Mesenteric fat pad (tissue), 1 donor: ENCODE measurements at places on chromosomes 4 and X.

DNA sequence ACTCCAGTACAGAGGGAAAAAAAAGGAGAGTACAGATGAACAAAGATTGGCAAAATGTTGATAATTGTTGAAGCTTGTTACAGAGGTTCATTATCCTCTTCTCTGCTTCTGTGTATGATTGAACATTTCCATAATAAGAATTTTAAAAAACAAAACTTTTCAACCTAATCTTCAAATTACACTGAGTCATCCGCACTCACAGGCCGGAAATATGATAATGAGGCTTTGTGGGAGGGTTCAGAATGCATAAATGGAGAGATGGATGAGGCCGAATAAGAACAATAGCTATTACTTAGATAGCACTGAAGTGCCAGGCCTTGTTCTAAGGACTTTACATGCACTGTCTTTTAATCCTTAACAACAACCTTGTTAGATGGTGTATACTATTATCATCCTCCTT lies 4.6 kb upstream of the ERCC6L start:
- DNase-seq: no peak

GRCh38 chr4:141659539-141659938 lies 23.2 kb downstream of the IL15 start:
- no peak for DNase-seq

GRCh38 chrX:47366041-47366722 lies 4.2 kb upstream of the ZNF157 start:
- no peak for DNase-seq

DNA sequence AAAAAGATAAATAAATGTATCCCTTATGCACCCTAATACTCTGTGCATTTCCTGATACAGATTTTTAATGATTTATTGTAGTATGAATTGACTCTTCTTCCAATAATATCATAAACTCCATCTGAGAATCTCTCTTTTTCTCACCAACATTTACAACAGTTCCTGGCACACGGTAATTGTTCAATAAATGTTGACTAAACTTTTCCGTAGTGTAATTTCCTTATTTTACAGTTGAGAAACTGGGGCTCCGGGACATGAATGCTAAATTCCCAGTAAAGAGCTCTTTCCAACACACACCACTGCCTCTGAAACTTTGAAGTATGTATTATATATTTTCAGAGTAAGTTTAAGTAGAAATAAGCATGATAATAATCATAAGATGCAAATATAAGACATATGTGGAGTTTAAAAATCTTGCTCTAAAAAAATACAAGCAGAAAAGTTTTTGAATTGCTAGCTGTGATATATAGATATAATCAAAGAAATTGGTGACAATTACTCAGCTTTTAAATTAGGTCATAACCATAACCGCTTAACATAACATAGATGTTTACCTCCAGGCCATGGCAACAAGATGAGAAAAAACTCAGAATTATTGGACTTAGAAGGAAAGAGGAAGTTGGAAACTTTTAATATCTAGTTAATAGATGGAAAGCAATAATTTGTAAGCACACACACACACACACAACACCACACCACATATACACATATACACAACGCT lies 28.2 kb upstream of the ANTXR2 start:
- no peak for DNase-seq

DNA sequence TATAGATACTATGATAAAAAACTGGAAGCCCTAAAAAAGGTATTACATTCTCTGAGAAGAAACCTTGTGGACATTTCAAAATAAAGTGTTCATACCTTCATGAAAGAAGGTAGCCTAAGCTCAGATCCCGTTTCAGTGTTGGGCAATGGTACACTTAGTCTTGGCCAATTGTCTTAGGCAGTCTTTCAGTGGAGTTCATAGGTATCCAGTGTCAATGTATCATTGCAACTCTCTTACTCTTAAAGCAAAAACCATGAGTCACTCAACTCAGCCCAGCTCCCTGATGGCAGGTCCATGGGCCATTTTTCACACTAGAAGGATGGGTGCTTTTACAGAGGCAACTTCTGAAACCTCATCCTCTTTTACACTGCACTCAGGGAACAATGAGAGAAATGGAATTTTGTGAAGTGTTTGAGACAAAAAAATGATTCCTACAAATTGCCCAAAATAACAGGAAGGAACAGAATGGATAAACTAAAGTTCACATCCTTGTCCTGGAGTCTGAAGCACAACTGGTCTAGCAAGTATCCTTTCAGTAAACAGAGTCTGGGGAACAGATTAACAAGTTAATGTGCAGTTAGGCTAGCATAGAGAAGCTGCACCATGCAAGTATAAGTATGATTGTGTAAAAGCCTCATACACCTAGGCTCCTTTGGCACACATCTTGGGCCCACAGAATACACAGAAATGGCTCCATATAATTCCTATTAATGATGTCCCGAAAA lies 7.0 kb upstream of the ZNF827 start:
- DNase-seq: no peak

DNA sequence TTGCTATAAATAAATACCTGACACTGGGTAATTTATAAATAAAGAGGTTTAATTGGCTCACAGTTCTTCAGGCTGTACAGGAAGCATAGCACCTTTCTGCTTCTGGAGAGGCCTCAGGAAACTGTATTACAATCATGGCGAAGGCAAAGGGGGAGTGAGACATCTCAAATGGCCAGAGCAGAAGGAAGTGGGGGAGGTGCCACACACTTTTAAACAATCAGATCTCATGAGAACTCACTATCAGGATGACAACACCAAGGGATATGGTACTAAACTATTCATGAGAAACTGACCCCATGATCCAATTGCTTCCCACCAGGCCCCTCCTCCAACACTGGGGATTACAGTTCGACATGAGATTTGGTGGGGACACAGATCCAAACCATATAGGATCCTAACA lies 11.7 kb upstream of the TCEAL9 start:
- DNase-seq: no peak

- no peak for DNase-seq
Observed at GRCh38 chrX:119895843-119896326, at the start of gene AKAP14. Gene AKAP14 (plus strand): TSS chrX:119895893. CDS start chrX:119903224, 7,331 bp downstream.

DNA sequence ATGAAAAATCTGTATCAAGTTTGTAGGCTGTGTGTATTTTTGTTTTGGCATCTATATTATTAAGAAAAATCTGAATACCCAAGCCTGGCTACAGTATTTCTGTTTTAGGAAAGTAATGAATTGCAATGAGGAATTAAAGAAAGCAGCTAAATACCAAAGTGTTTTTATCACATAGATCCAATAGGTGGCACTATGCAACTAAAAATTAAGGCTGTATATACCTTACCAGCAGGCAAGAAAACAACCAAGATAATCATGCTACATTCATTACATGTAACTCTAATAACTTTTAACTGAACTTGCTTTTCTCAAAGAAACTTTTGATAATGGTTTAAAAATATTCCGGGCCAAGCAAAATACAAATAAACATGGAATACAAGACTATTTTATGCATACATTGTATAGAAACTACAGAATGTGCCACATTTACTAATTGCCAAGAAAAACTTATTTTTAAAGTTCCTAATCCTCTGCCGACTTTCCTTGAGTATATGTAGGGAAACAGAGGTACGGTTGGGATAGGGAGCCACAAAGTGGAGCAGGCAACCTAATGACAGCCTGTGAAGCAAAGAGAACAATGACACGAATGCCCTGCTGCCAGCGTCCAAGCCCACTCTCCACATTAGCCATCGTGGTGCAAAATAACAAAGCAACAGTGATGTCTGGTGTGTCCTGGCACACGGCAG lies 63.7 kb downstream of the SEC24D start:
- DNase-seq: no peak

DNA sequence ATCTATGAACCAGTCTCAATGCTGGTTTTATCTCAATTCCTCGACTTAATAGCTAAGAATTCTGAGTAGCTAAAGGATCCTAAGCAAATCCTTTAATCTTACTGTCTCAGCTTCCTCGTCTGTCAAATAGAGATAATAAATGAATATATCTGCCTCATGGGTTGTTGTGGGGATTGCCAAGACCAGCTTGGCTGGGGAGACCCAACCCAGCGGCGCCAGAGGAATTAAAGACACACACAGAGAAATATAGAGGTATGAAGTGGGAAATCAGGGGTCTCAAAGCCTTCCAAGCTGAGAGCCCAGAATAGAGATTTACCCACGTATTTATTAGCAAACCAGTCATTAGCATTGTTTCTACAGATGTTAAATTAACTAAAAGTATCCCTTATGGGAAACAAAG lies 41.9 kb downstream of the SLC34A2 start:
- no peak for DNase-seq

GRCh38 chrX:18941896-18942295 lies 42.0 kb downstream of the PHKA2 start:
- no peak for DNase-seq

- DNase-seq: no peak
Observed at GRCh38 chr4:114481856-114482255, 116.8 kb upstream of the UGT8 start.
